ENCODE measurements at places on chromosomes 2 and 18. TPM values are rescaled to one million over a fixed set of nuclear protein-coding genes. Genes with fewer than 3 reads are reported as not detected.
A peak's percentile ranks its signal among the peaks of the same experiment; 100 is the strongest.

DNA sequence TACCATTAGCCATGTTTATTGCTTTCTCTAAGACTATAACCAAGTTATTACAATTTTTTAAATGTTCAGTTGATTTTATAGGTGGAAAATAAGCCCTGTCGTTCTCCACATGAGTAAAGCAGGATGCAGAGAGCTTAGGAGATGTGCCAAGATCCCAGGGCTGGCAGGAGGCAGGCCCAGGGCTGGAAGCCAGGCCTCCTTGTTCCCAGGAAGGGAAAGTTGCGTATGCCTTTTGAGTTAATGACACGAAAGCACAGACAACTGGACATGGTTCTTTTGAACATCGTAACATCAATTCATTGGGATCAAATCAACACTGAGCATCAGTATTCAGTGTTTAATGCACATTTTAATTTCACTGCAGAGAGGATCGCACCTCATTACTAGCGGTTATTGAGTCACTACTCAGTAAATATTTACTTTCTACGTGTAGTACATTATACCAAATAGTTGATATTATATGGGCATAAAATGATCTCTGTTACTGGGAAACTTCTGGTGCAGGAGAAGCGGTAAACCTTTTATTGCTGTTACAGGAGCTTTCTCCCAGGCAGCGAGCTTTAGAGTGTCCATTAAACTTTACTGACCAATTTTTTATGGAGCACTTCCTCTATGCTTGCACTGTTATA lies 60.0 kb downstream of the RNF144A start:
- DNase-seq: no peak

- DNase-seq: peak; percentile 56
Measured at GRCh38 chr2:148132412-148132811, 111.5 kb downstream of the MBD5 start.

GRCh38 chr2:8740136-8740535 lies 58.3 kb downstream of the ID2 start:
- DNase-seq: no peak

DNA sequence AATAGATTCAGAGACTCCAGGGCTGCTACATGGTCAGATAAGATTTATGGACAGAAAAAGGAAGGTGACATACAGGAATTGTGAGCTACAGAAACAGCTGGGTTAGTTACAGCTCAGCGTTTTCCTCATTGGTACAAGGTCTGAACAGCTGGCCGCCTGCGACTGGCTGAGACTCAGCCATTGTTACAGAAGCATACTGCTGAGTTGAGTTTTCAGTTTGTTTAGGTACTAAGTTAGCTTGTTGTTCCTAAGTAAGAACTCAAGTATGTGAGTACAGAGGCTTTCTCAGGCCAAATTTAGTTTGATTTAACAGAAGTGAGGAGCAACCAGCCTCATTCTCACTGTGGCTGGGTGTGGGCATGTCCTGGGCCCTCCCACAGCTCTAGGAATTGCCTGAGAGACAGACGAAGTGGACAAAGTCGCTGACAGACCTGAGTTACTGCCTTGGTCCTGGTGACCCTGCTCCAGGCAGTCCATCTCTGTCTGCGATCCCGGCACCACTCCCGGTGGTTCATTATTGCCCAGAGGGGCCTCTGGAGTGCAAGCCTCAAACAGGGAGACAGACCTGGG lies 27.8 kb upstream of the RHOB start:
- peak; percentile 67 for DNase-seq

GRCh38 chr2:235498541-235498940 lies 4.7 kb downstream of the AGAP1 start:
- DNase-seq: no peak

GRCh38 chr2:20656561-20656960 lies 5.7 kb upstream of the HS1BP3 start:
- DNase-seq: no peak

- no peak for DNase-seq
Measured at GRCh38 chr2:235966396-235966795, 201.8 kb downstream of the GBX2 start.

DNA sequence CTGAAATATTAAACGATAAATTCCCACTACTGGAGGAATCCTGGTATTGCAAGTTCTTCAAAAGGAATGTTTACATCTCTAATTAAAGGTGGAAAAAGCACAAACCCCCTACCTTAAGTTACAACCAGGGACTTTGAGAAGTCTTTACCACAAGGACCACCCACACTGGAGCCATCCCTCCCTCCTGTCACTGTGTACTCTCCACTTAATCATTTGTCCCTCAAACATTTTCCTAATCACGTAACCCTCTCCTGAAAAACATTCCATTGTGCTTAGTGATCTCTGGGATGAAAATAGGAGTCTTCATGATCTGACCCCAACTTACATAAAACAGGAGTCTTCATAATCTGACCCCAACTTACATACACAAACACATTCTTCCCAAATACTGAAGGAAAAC lies 85.7 kb downstream of the SUCLG1 start:
- no peak for DNase-seq

GRCh38 chr2:6692056-6692455 lies 173.7 kb downstream of the CMPK2 start:
- DNase-seq: peak; percentile 7

DNA sequence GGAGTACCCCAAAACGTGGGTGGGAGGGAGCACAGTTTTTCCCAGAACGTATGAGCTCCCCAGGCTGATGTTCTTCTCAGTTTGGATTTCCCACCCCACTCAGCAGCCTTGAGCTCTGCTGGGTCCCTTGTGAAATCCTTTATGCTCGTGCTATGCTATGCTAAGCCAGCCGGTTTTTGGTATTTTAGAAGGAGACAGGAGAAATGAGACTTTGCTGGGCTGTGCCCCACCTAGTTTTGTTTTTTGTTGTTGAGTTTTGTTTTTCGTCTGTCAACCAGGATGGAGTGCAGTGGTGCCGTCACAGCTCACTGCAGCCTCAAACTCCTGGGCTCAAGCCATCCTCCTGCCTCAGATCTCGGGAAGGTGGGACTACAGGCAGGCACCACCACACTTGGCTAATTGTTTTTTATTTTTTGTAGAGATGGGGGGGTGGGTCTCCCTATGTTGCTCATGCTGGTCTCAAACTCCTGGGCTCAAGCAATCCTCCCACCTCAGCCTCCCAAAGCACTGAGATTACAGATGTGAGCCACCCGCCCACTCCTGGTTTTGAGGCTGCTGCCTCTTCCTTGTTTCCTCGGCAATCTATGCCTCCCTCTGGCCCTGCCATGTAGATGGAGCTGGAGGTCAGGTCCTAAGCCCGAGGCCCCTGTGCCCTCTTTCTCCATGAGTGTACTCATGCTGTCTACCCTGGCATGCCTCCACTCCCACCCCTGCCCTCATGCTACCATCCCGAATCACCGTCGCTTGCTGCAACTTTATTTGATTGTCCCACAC lies 17.5 kb upstream of the MGAT4A start:
- DNase-seq: no peak

- DNase-seq: no peak
Measured at GRCh38 chr2:226531061-226531810, 268.4 kb downstream of the IRS1 start.

DNA sequence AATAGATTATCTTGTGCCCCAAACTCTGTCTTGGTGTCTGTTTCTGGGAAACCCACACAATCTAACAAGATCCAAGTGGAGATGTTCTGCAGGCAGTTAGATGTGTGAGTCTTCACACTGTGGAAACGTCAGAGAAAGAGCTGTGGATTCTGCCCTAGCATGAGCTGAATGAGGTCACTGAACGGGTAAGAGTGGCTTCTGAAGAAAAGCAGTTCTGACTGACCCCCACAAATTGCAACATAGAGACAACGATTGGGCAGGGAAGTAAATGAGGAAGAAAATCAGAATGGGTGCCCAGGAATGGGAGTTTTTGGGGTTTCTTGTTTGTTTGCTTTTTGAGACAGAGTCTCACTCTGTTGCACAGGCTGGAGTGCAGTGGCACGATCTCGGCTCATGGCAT lies 12.9 kb upstream of the RPL37A start:
- DNase-seq: no peak

DNA sequence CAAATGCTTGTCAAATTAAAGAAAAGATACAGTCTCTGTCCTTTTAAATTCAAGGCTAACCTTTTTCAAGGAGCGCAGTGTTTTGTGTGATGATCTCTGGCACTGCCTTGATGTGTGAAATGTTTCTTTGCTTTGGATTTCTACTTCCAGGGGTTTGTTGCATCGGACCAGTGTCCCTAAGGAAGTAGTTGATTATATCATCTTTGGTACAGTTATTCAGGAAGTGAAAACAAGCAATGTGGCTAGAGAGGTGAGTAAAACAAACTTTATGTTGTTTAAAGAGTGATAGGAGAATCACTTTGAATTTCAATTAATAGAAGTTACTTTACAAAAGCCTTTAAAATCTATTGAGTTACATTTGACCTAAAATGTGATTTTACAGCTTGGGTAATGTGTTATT lies 28.8 kb downstream of the HADHB start:
- DNase-seq: peak; percentile 45

DNA sequence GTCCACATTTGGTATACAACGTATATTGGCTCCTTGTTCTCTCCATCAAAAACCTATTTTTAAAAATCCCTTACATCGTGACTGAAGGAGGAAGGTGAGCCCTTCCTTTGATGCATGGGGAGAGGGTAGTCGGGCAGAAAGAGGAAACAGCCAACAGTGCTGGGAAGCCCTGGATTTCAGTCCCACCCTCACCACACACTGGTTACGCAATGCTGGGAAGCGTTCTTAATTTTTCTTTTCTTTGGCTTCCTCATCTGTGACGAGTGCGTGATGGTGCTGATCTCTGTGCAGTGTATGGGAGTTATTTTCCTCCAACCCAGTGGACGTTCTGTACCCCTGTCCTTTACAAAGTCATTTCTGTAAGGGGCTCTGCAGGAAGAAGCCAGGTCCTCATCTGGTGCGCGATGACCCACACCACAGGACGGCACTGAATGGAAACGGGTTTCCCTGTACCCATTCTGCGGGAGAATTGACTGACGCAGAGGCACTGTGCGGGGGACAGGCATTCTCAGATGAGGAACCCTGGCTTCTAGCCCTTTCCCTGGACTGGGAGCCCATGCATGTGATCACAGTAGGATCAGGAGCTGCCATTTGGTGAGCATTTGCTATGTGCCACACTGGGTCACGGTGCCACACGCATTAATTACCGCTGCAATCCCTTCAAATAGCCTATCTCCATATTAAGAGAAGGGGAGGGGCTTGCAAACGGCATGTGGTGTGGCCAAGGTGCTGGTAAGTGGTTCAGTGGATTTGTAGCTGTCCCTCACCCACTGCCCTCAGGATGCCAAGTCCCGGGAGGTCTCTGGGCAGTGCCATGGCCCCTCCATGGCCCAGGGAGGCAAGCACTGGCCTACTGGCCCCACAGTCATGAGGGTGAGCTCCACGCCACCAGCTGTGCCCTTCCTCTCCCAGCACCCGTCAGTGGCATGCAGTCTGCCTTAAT lies 4.3 kb downstream of the COLEC11 start:
- DNase-seq: no peak

GRCh38 chr2:148721520-148721931 lies 77.0 kb downstream of the EPC2 start:
- DNase-seq: peak; percentile 7

DNA sequence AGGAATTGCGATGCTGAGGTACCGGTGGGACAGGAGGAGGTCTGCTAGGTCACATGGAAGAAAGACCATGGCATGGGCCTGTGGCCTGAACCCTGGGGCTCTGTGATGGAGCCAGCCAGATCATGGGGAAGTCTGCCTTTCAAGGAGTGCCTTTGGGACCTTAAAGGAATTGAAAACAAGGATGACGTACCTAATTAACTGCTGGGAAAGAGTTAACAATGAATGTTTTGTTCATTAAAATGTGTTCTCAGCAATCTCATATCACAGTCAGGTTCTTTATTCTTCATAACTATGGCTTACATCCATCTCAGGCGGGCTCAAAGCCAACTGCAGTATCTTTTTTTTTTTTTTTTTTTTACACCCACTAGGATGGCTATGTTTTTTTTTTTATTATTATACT lies 25.6 kb downstream of the TRPM8 start:
- DNase-seq: no peak

GRCh38 chr2:48438266-48438665 lies 91.7 kb upstream of the STON1 start:
- no peak for DNase-seq

DNA sequence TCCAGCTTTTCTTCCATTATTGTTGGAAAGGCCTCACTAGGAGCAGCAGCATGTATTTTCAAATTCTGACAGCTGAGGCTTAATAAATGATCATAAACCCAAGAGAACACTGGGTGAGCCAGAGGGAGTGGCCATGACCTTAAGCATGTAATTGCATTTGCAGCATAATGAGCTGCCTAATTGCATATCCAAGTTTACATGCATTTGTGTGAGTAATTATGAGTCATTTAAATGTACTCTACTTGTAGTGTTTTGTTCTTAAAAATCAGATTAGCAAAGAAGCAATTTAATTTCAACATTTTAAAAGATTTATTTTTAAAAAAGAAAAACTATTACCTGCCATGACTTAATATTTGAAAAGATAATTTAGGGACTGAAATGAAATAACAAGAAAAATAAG lies 74.8 kb downstream of the NOL10 start:
- peak; percentile 62 for DNase-seq

DNA sequence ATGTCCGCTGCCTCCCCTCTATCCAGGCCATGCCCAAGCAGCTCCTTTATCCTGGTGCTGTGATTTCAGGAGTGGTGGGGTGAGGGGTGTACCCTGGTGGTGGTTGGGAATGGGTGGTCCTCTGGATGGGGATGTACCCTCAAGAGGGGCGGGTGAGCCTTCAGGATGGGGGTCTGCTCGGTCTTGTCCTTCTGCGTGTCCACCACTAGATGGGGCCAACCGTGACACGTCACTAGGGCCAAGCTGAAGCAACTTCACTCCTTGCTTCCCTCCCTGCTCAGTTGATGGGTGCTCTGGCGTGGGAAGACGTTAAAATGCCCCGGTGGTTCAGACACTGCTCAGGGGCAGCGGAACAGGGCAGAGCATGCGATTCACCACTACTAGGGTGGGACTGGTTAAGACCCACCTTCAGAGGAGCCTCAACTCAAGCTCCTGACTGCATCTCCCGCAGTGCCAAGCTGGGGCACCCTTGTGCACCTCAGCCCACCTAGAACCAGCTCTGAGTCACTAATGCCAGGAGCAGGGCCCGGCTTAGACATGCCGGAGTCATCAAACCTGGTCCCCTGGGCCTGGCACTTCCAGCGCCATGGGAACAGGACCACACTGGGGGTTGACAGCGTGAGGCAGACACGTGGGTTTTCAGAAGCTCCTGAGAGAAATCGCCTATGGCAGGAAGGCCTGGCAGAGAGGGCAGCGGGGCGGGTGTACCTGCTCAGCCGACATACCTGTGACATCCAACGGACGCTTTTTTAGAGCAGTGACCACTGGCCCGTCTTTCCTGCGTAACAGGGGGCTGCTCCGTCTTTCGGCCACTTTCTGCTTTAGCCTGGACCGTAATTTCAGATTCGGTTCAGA lies 256.7 kb downstream of the HDAC4 start:
- peak; percentile 65 for DNase-seq

ATP8B1 gene
- 26.3 TPM for total RNA-seq

CCDC85A gene
- 2.3 TPM for total RNA-seq

POTEI gene
- total RNA-seq: under 0.01 TPM

KRTCAP3 gene
- not detected for total RNA-seq

CD207 gene
- total RNA-seq: not detected

CAPN13 gene
- total RNA-seq: not detected

NOP58 gene
- total RNA-seq: 53.8 TPM

SERPINB2 gene
- 22.9 TPM for total RNA-seq

DTNA gene
- 6.8 TPM for total RNA-seq

CXCR1 gene
- total RNA-seq: not detected

Data from fibroblast of villous mesenchyme (primary cell).